Kidney tubule cell (primary cell): ENCODE measurements at places on chromosomes 4 and X.

DNA sequence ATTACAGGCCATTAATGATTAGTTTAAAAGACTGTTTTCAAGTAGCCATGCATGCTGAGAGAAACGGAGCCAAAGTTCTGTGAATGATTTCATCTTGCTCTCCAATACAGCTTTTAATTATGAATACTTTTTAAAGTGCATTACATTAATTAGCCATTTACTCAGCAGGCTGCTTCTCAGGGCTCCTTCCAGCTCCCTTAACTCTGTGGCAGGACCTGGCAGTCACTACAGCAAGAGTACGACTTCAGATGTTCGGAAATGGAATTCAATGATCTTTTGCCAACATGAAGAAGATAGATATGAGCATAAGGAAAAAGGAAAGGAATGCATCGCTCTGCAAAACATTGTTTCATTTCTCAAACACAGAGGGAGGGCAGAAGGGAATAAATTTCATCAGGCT lies 987.2 kb downstream of the PDHA2 start:
- no peak for DNase-seq

GRCh38 chr4:169800541-169800940 lies 42.8 kb upstream of the HPF1 start:
- no peak for DNase-seq

DNA sequence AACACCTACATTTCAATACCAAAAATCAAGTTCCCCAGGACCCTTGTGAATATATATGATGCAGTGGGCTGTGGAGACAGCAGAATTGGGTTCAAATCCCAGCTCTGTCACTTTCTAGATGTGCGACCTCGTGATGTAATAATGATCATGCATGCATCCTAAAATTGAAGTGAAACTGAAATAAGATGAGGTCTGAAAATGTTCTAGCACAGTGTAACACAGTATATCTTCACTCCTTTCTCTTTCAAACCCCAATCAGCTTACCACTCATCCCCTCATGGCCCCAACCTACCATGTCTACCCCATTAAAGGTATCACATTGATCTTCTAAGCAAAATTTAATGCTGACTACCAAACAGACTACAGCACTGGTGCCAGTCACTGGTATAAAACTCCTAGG lies 69.9 kb upstream of the BRS3 start:
- no peak for DNase-seq

GRCh38 chrX:132615391-132616131 lies 126.7 kb upstream of the MBNL3 start:
- peak; percentile 39 for DNase-seq

GRCh38 chr4:1798580-1799386 lies 5.7 kb downstream of the FGFR3 start:
- DNase-seq = no peak

GRCh38 chrX:51332188-51332942 lies at the start of gene NUDT10:
Gene NUDT10 (plus strand): TSS chrX:51332822. CDS start chrX:51332966, 144 bp downstream.
- DNase-seq = peak; percentile 43

DNA sequence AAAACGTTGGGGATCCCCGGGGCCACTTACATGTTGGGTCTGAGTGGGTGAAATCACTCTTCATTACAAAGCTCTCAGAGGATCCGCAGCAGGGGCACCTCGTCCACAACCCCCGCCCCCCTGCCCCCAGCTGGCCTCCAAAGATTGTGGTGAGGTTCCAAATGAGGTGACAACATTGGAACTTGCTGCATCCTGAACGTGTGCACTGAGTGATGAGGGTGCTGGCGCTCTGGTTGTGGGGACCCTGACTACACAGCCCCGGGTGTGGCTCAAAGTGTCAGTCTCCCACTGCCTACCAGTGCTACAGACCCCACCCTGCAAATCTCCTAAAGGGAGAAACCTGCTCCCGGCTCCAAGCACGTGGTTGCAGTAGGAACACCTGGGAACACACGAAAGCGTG lies 111.9 kb downstream of the PHKA2 start:
- DNase-seq = no peak

GRCh38 chr4:15015170-15015569 lies 12.9 kb downstream of the CPEB2 start:
- DNase-seq = no peak

- peak; percentile 4 for DNase-seq
Observed at GRCh38 chr4:159549098-159549518, 446.2 kb downstream of the RAPGEF2 start.

DNA sequence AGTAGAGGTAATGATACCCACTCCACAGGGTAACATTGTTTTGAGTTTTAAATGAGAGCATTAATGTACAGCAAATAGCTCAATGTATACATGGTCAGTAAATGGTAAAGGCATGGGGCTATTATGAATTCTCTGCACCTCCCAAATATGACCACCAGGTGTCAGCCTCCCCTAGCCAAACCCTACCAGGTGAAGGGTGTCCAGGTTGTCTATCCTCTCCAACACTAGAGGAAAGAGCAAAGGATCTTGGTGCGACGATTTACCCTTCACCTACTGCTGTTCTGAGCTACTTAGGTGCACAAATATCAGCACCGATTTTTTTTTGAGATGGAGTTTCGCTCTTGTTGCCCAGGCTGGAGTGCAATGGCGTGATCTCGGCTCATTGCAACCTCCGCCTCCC lies 26.5 kb upstream of the XIAP start:
- DNase-seq = peak; percentile 67

- peak; percentile 98 for DNase-seq
Observed at GRCh38 chr4:57077550-57078343, 32.4 kb downstream of the IGFBP7 start.

- no peak for DNase-seq
Observed at GRCh38 chr4:169184686-169185085, 86.1 kb downstream of the SH3RF1 start.

- DNase-seq = no peak
Observed at GRCh38 chrX:154040863-154041262, 21.2 kb upstream of the IRAK1 start.

- DNase-seq = no peak
Observed at GRCh38 chr4:8829584-8829983, 42.1 kb downstream of the HMX1 start.

GRCh38 chr4:18075823-18076433 lies 54.4 kb upstream of the LCORL start:
- peak; percentile 23 for DNase-seq

GRCh38 chr4:84966382-84967242 lies at the start of gene WDFY3:
Gene WDFY3 (minus strand): TSS chr4:84966690. CDS start chr4:84860591, 106,099 bp downstream.
- peak; percentile 93 for DNase-seq
